ENCODE measurements at places on chromosomes 5 and 9. TPM values are rescaled to one million over a fixed set of nuclear protein-coding genes. Genes with fewer than 3 reads are reported as not detected.

- DNase-seq: no peak
Observed at GRCh38 chr9:116686693-116687073, 422 bp upstream of the TRIM32 start.

- DNase-seq: peak; percentile 67
Observed at GRCh38 chr9:71681708-71682272, 86.5 kb downstream of the CEMIP2 start.

DNA sequence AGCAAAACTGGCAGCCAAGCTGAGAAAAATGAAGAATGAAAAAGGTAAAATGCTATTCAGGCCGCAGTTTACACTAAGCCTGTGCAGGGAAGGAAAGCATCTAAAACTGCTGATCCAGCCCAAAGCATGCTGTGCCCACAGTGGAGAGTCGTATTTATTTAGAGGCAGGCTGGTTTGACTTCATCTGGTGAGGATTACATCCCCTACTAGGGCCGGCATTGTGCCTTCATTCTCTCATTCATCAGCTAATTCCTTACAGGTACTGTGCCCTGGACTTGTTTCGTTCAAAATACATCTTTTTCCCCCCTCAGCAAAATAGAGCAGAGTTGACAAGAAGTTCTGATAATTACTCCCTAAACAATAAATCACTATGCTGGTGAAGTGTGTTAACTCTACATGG, 137.5 kb upstream of the DAP start:
- no peak for DNase-seq

DNA sequence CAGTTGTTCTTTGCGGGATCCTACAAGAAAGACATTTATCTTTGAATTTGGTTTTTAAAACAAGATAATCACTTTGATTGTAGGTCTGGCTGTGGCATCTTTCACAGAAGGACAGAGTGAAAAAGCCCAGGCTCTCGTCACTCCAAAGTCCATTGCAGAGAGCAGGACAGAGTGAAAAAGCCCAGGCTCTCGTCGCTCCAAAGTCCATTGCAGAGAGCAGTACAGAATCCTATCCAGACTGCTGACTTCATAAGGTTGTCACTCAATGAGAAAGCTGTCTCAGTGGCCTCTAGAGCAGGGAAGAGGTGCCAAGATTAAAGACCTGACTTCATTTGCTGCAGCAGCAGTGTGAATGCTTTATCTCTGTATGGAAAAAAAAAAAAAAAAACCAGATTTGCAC, 16.3 kb upstream of the GPX8 start:
- peak; percentile 55 for DNase-seq

DNA sequence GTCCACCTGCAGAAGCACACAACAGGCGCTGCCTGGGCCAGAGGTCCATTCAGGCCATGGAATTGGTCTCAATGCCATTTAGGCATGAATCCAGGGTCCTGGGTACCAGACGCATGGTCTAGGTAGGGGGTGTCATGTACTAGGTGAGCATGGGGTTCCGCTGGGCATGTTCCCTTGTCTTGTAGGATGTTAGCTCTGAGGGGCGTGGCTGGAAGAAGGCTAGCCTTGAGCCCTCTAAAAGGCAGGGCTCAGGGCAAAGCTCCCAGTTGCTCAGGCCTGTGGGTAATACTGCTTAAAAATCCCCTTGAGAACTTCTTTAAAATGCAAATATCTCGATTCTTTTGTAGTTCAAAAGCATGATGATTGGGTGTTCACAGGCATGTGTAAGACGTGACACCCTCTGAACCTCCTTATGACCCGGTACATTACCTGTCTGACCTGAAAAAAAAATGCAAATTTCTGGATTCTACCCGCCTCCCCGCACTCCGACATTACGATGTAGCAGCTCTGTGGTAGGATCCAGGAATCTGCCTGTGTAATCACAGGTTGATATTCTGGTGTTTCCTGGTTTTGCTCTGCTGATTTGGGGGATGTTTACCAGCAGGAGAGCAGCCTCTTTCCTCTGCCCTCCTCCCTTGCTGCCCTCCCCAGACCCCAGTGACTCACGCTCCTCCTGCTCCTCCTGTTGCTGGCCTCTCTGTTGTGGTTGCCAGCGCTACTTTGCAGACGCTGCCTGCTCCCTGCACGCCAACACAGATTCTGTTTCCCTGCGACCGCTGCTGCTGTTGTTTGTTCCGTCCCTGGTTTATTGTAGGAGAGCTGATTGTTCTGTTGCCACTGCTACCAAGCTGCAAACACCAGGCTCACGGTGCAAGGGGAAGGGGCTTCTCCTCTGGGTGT, 5.7 kb downstream of the TMC1 start:
- DNase-seq: peak; percentile 89

Gene PALM2AKAP2
- polyA plus RNA-seq: 4.3 TPM

- peak; percentile 44 for DNase-seq
Observed at GRCh38 chr9:105414947-105415661, 32.7 kb upstream of the FSD1L start.

GRCh38 chr9:91783876-91784672, 166.0 kb downstream of the ROR2 start:
- no peak for DNase-seq

Gene CPLANE1
- polyA plus RNA-seq: 11.7 TPM

- no peak for DNase-seq
Observed at GRCh38 chr9:70085241-70085640, 41.6 kb downstream of the MAMDC2 start.

- no peak for DNase-seq
Observed at GRCh38 chr9:114366334-114367128, 21.3 kb downstream of the AKNA start.

- no peak for DNase-seq
Observed at GRCh38 chr5:150289551-150290390, at the start of gene CAMK2A. CAMK2A (minus strand) TSS chr5:150289773; CDS start chr5:150289625, 148 bp downstream.

Gene OR13J1
- polyA plus RNA-seq: 0.21 TPM

Gene BTNL3
- polyA plus RNA-seq: 158 TPM

Gene GARNL3
- 24.0 TPM for polyA plus RNA-seq

- no peak for DNase-seq
Observed at GRCh38 chr5:29261213-29261612, 1932.3 kb upstream of the CDH6 start.

GRCh38 chr9:107246259-107247254, 36.5 kb upstream of the RAD23B start:
- no peak for DNase-seq

GRCh38 chr5:124124711-124125229, 612.8 kb downstream of the CSNK1G3 start:
- no peak for DNase-seq

Gene ADGRV1
- polyA plus RNA-seq: 3.0 TPM

Gene SLC6A3
- polyA plus RNA-seq: 0.13 TPM

GRCh38 chr9:98732091-98732490, 23.4 kb upstream of the GABBR2 start:
- DNase-seq: no peak

DNA sequence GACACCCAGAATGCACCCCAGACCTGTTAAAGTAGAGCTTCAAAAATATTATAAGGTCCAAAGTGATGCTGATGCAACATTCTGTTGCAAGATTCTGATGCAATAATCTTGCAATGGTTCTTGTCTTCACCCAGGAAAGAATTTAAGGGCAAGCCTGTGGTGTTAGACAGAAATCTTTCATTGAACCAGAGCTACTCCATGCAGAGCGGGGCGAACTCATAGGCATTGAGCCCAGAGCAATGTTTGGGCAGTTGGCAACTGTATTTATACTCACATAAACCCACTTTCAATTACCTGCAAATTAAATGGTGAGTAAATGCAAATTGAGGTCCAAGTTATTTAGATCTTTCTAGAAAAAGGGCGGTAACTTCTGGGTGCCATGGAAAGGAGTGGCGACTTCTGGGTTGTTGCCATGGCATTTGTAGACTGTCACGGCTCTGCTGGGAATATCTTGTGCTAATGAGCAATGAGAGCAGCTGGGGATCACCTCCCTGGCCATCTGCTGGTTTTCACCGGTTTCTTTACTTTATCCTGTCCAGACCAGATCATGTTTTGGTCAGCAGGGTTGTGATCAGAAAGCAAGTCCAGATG, 163.4 kb downstream of the ICE1 start:
- no peak for DNase-seq

DNA sequence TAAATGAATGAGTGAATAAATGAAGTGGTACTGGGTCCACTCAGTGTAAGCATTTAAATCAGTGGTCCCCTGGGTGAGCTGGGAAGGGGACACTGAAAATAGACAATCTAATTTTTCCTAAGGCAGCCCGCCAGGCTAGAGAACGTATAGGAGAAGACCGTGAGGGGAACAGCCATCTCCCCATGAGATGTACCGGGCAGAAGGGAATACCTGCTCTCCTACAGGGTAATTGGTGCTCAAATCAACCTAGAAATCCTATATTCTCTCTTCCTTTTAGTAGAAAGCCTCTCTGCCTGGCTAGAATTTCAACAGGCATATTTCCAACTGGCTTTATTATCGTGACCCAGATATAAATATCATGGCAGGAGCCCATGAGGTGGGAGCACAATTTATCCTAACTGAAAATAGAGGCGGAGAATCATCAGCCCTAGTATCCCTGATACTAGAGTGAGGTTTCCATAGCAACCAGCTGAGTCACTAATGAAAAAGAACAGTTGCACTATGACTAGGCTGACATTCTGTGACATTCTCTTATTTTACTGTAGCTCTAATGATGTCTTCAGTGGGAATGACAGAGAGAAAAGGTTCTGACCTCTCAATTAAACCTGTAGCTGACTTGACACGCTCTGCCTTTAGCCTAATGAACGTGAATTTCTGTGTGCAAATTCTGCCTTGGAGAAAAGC, 96.5 kb upstream of the CAST start:
- no peak for DNase-seq

- DNase-seq: no peak
Observed at GRCh38 chr9:94584555-94584954, 9.1 kb downstream of the FBP2 start.

DNA sequence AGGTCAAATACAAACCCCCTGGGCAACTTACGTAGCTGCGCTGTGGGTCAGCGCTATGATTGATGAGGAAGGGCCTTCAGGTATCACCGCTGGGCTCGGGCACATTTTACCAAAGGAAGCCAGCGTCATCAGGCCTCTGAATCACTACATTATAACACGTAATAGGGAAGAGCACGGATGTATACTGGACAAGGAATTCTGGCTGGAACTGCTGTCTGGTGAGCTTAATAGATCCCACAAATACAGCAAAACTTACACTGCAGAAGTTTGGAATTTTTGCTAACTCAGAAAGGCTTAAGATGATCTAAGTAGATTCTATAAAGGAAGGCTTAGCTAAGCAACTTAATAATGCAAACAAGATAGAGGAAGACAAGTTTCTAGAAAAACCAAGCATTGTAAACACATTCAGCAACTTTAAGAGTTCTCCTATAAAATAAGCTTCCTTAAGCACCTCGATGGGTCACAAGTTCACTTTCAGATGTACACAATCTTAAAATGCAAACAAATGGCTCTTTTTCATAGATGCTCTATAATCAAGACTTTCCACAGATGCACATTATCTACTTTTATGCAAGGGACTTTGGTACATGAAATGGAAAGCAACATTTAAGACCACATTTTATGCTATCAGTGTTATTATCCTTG, 360.1 kb upstream of the PANK3 start:
- DNase-seq: peak; percentile 25

GRCh38 chr5:168723037-168723436, 143.9 kb upstream of the PANK3 start:
- no peak for DNase-seq

- DNase-seq: no peak
Observed at GRCh38 chr9:70475211-70475610, 60.8 kb upstream of the KLF9 start.

GRCh38 chr9:93244510-93245436, 60.8 kb downstream of the WNK2 start:
- peak; percentile 62 for DNase-seq

DNA sequence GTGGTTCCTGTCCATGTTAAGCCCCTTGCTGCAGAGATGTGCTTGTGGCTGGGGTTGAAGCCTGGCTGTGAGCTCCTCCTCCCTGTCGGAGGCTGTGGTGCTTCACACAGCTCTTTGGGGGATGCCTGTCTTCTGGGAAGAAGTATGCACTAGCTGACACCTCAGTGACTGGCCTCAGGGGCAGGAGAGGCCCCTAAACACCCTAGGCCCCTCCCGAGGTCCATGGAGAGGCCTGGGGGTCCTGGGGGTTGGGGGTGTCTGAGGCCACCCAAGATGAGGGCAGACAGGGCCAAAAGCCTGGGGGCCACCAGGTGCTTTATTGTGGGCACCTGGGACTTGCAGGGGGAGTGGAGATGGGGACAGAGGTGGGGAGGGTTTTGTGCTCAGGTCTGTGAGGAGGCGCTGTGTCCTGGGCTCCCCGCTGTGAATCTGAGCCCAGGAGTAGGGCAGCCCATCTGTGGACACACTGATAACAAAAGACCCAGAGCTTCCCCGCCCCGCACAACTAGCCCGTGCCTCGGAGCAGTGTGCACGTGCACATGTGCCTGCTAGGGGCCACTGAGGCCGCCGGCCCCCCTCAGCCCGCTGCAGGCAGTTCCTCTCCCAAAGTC, 92.0 kb downstream of the PHF2 start:
- no peak for DNase-seq

DNA sequence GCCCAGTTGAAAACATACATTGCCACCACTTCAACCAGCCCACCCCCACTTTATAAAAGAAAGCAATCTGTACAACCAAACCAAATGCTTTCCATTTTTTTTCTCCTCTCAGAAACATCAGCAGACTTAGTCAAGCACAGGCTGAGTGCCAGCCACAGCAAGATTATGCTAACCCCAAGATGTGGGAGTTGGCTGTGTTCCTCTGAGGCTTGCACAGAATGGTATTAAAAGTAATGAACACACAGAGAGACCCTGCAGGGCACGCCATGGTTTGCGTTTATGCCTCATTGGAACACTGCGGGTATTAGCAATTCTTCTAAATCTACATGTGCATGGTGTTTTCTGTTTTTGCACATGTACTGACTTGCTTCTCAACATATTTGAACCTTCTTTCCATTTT, 419.9 kb upstream of the GRAMD2B start:
- DNase-seq: no peak

- DNase-seq: peak; percentile 35
Observed at GRCh38 chr9:116550696-116551436, 136.2 kb upstream of the TRIM32 start.

Gene IFNK
- 0.06 TPM for polyA plus RNA-seq

Gene UGCG
- 68.7 TPM for polyA plus RNA-seq

DNA sequence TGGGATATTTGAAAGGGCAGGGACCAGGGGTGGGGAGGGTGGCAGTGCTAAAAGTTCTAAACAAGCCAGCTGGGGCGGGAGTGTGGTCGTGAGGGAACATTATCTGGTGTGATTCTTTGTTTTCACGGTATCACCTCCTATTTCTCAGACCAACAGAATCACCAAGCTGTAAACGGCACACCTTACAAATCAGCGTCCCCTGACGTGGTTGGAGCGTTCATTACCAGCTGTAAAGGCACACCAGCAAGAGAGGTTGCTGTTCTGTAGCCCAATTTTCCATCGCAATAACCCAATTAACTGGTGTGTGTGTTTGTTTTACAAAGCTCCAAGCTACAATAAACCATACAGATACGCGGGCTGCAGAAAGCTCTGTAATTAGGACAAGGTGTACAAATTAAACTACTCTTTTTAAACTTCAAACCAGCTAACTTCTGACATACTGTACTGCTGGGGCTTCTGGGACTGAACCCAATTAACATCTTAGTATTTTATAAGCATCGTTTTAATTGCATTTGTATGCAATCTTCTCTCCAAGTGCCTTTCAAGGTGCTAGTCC, 303.6 kb upstream of the CLINT1 start:
- no peak for DNase-seq

- peak; percentile 80 for DNase-seq
Observed at GRCh38 chr9:109476642-109477257, 21.4 kb downstream of the PTPN3 start.

- DNase-seq: peak; percentile 41
Observed at GRCh38 chr5:125057912-125058826, 311.7 kb upstream of the ZNF608 start.

Gene IL31RA
- polyA plus RNA-seq: 0.03 TPM

GRCh38 chr9:134620751-134621557, 20.6 kb upstream of the COL5A1 start:
- DNase-seq: no peak
